Stimulated activated CD8-positive, alpha-beta memory T cell treated with anti-CD3 and anti-CD28 coated beads, Interleukin-7, amount 100 ng/mL, for 1 hour (primary cell): ENCODE measurements at places on chromosomes 6 and 20.

DNA sequence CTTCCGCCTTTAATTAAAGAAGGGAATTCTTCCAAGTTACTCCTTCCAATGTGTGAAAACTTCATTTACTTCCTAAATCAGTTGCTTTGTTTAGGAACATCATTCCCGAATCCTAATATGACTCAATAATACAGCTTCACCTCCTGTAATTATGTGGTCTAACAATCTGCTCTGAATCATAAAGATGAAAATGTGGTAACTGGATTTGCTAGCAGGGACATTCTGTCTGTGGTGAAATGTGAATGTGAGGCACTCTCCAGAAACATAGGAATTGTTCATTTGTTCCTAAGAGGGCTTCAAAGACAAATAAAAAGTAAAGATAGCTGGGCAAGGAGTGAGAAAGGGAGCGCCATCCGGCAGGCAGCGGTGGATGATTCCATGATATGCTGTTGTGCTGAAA, 678.1 kb downstream of the KIF16B start:
- no peak for DNase-seq

DNA sequence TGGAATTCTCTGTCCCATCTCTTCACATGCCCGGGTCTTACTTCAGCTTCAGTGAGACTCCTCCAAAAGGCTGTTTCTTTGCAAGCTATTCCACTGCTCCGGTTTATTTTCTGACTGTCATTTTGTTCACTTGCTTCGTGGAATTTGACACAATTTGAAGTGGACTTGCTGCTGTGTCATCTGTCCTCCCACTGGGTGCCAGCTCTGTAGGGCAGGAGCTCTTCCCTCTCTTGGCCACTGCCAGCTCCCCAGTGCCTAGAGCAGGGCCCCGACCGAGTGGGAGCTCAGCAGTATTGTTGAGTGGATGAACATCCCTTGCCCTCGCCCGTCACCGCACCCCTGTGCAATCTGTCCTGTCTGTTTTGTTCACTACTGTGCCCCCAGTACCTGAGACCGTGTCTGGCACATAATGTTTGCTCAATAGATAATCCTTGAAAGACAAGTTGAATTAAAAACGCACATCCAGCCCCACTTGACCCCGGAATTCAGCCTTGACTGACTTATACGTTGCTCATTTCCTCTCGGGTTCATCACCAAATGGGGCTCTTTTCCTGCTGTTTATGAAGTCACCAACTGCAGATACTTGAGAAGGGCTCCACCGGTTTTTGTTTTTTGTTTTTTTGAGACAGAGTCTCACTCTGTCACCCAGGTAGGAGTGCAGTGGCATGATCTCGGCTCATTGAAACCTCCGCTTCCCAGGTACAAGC, 170.3 kb upstream of the KCNG1 start:
- no peak for DNase-seq

DNA sequence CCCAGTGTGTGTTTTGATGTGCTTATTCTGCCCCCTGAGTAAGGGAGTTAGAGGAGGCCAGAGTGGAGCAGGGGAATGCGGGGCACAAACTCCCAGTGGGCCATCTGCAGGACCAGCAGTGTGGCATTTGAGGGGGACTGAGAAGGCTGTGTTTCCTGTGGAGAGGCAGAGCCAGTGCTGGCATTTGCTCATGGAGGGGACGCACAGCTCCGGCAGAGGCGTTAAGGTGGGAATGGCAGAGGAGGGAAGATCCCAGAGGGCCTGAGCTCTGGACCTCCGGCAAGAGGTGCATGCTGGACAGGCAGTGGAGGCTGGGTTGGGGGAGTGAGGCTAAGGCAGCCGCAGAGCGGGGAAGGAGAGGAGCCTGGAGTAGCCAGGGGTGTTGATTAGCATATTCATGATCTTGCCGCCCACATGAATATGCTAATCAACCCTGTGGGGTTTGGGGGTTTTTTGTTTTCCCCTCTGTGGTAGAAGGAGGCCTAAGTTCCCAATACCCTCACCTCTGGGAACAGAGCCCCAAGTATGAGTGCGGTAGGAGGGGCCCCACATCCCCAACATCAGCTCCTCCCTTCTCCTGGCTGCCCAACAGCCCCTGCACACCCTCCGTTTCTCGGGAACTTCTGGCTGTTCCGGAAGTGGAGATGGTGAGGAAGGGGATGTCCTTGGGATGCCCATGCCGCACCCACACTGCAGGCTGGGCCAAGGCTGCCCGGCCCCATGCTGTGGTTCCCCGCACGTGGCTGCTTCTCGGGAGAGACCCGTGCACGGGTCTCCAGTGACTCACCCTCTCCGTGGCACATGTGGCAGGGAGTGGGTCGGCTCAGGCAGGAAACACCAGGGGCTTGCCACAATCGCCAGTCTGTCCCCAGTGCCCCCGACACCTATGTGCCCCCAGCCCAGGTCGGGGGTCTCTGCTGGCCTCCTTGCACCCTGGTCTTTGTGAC, 33.8 kb downstream of the DLGAP4 start:
- no peak for DNase-seq

- DNase-seq = no peak
Observed at GRCh38 chr6:43627008-43627825, 1.8 kb downstream of the GTPBP2 start.

DNA sequence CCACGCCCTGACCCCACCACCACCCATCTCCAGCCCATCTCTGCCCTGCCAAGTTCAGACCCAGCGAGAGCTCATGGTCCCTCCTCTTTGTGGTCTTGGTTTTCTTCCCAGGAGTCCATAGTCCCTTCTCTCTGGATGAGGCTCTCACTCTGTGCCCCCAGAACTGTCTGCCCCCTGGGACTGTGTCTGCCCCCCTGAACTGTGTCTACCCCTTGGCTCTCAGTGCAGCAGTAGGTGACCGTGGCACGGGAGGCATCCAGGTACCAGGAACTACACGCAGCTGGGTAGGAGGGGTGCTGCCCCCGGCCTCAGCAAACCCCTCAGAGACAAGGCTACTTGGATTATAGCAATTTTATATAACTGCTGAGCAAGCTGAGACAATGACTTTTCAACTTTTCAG, 23.6 kb downstream of the PRR18 start:
- DNase-seq = no peak

DNA sequence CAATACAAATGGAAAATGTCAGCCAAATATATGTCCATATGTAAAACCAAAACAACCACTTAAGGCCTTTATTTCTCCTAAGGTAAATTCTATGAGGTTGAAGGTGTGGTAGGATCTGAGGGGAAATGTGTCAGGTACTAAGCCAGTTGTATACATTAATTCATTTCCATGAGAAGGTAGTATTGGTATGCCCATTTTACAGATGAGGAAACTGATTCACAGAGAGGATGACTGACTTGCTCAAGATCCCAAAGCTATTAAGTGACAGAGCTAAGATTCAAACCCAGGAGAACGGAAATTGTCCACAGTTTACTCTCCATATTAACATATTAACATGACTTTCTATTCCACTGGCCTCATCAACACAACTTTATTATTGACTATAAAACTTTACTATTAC, 64.1 kb upstream of the MAP7 start:
- DNase-seq = no peak

DNA sequence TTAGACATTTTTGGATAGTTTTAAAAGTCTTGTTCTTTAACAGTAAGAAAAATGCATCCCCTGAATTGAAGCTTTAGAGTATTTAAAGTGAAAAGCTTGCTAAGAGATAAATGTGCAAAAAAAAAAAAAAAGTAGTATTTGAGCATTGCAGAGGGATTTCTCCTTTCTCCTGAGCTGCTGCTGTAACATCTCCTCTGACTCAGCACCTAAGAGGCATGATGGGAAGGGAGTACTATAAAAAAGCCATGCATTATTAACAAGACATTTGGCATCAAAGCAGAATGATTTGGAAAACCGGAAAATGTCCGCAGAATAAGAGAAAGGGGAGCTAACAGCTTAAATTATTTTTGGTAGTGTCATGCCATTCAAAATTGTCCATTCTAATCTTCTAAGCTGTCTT, 27.9 kb downstream of the B4GALT5 start:
- DNase-seq = no peak

- no peak for DNase-seq
Observed at GRCh38 chr20:44142413-44142812, 44.6 kb downstream of the JPH2 start.

GRCh38 chr6:128135325-128135724, 234.5 kb upstream of the THEMIS start:
- DNase-seq = no peak

- DNase-seq = no peak
Observed at GRCh38 chr20:50248104-50248641, 57.5 kb downstream of the CEBPB start.

- DNase-seq = no peak
Observed at GRCh38 chr6:1386038-1386709, 3.2 kb upstream of the FOXF2 start.

DNA sequence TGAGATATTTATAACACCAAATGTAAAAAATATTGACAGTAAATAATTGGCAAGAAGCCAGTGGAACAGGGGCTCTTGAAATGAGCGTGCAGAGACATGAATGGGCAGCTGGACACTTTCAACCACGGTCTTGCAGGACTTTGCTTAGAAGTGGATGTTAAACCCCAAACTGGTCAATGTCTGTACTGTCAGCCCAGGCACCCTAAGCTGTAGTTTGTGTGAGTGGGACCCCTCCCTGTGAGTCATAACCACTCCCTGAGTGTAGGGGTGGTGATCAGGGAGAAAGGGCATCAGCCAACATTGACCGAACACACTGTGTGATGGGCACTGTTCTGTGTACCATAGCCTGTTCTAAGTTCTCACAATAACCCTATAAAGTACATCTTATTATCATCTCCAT, 108.6 kb downstream of the FIG4 start:
- DNase-seq = no peak

DNA sequence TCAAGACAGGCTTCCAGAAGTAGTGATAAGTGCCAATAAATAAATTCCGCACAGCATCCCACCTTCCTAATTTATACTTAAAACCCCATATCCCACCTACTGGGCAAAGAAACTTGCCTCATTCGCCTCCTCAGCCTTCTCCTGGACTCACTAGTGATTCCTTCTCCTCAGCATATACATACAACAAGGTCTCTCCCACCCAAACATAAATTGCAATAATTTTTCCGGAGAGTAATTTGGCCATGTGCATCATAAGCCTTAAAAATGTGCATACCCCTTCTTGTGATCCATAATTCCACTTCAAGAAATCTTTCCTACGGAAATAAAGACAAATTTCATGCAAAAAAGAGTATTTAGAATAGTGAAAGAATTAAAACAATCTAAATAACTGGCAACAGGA, 26.8 kb downstream of the RANBP9 start:
- no peak for DNase-seq

DNA sequence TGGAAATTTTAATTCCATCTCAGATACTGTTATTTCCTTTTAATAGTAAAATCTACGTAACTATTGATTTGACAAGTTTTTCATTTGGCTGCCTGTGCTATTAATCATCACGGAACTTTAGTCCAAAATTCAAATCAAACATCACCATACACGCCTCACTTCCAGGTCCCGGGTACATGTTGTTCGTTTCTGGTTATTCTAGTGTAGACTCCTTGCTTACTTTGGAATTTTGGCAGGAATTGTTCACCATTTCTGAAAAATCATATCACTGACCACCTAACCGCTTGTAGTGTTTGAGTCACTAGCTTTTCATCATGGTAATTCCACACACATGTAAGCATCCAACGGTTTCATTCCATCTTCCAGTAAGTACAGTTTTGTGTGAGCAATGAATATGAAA, 98.0 kb upstream of the NHSL1 start:
- no peak for DNase-seq

- no peak for DNase-seq
Observed at GRCh38 chr6:153957394-153957793, 81.6 kb upstream of the OPRM1 start.

- no peak for DNase-seq
Observed at GRCh38 chr6:167993169-167993568, 4.3 kb upstream of the KIF25 start.

GRCh38 chr6:87870556-87870955, 168.5 kb upstream of the AKIRIN2 start:
- DNase-seq = no peak

GRCh38 chr20:1005452-1006027, 3.4 kb upstream of the RSPO4 start:
- no peak for DNase-seq

- no peak for DNase-seq
Observed at GRCh38 chr20:1857466-1857865, 37.7 kb upstream of the SIRPA start.

GRCh38 chr6:120965814-120966213, 368.5 kb downstream of the TBC1D32 start:
- no peak for DNase-seq

DNA sequence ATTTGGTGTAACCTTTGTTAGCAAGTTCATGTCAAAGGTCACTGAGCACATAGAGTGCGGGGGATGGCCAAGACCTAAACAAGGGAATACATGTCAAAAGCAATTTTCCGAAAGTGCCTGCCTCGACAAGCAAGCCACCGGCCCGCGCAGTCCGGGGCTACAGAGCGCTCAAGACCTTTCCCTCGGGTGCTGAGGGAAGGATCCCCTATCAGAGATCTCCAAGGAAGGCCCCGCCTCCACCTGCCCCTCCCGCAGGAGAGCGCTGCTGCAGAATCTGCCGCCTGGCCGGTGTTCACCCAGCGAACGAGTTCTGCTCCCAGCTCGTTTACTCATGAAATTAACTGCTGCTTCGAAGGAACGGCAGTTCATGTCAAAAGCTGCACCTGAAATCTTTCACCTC, 252.7 kb downstream of the BMP7 start:
- no peak for DNase-seq

DNA sequence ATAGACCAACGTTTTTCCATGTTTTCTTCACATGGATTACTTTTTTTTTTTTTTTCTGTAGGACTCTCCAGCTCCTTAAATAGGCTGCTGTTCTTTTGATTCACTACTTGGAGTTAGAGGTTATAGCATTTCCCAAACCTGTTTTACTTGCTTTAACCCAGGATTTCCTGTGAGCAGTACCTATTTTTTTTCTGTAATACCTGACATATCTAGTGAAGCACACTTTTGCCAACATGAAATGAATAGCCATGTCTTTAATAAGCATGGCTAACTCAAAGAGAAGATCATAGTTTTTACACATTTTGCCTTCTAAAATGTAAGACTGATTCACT, 137.0 kb downstream of the FOXA2 start:
- no peak for DNase-seq

GRCh38 chr6:129661536-129662405, 48.2 kb downstream of the ARHGAP18 start:
- no peak for DNase-seq

- DNase-seq = no peak
Observed at GRCh38 chr6:107594736-107595135, 104.8 kb downstream of the SOBP start.

- no peak for DNase-seq
Observed at GRCh38 chr6:88867841-88868731, 95.3 kb downstream of the RNGTT start.

- no peak for DNase-seq
Observed at GRCh38 chr20:13458860-13459451, 179.8 kb downstream of the TASP1 start.
